Activated naive CD8-positive, alpha-beta T cell treated with anti-CD3 and anti-CD28 coated beads, Interleukin-2, amount 50 U/mL, for 24 hours (primary cell): ENCODE measurements at places on chromosomes 5 and 9.

DNA sequence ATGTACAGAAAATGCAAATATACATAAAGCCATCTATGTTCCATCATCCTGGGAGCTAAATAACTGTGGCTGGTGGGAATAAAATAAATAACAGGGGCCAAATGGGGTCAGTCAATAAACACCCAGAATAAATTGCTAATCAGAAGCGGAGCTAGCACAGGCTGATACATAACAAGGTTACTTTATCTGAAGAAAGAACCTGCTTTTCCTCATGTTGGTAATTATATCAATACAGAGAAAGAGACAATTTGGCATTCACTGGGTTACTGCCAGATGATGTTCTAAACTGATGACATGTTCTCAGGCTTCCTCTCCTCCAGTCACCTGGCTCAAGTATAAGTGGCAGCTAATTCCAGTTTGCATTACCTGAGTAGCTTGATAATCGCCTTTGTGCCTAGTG, 144.9 kb upstream of the CD180 start:
- DNase-seq = no peak

GRCh38 chr9:8241201-8241600, 441.6 kb upstream of the DMAC1 start:
- no peak for DNase-seq

- DNase-seq = no peak
These were observed 23.2 kb upstream of the TMEM250 start for GRCh38 chr9:136141682-136142413.

DNA sequence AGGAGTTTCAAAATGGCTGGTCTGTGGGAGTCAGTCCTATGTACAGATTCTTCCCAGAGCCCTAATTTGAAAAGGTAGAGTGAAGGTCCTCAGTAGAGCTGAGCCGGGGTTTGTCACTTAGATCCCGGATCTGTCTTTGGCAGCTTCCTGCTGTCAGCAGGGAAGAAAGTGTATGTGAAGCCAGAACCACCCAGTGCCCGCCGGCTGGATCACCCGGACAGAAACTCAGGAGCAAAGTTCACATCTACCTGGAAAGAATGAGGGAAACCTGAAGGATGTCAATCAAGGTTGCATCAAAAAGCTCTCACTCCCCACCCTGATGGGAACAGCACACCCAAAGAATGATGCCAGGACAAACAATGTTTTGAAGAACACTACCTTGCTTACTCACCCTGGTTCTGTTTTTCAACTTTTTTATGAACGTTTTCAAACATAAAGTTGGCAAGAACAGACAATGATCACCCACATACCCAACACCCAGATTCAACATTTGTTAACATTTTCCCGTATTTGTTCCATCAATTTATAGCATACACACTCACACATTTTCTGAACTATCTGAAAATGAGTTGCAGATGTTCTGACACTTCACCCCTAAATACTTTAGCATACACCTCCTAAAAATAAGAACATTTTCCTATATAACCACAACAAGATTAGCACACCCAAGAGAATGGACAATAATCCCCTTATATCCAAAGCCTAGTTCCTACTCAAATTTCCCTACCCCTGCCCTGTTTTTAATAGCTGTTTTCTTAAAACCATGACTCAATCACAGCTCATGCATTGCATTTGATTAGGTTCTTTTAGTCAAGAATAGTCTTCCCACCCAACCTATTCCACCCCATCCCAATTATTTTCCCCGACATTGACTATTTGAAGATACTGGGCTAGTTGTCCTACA, 133.9 kb downstream of the LHFPL2 start:
- DNase-seq = no peak

DNA sequence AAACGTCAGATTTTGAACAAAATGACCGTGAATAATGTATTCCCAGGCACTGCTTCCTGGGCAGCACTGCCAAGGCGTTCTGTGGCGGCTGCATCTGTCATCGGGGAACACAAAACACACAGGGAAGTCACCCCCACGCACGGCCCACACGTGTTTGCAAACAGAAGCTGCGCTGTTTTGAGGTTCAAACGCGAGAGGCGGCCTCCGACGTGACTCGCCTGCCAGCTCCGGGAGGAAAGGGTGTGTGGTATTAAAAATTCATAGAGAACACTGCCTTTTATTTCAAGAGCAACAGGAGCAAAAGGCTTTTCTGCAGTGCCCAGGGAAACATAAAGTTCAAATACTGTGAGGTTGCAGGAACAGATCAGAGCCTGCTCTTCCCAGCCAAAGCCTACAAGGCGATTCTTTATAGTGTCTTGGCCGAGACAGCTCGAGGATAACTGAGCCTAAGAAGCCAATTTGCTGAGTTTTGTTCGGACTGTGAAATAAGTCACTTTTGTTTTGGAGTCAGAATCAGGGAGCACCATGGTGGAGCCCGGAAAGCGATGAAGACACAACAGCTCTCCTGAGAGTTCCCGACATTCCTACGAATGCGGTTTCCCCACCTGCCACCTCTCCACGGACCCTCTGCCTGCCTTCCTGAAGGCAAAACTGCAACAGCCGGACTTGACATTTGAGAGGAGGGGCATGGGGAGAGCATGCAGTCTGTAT, 115.3 kb upstream of the IRX2 start:
- DNase-seq = no peak

- no peak for DNase-seq
These were observed 26.6 kb downstream of the SGTB start for GRCh38 chr5:65695162-65695755.

DNA sequence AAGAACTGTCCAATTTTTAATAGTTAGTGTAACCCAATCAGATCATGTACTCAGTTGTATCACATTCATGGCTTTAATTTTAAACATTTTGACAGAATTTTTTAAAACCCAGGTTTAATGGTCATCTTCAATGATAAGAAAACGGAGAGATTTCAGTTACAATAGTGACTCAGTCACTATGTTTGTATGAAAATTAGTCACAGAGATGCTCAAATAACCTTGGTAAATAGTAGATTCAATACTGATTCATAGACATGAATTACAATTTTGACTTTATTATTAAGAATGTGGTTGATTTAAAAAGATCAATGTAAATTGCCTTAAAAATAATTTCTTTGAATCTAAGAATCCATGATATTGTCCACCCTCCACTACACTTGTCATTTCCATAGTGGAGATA, 64.6 kb upstream of the TYRP1 start:
- DNase-seq = no peak

GRCh38 chr9:112166176-112167140, 8.6 kb downstream of the SUSD1 start:
- DNase-seq = no peak

GRCh38 chr5:133602835-133603380, 9.4 kb downstream of the FSTL4 start:
- no peak for DNase-seq

DNA sequence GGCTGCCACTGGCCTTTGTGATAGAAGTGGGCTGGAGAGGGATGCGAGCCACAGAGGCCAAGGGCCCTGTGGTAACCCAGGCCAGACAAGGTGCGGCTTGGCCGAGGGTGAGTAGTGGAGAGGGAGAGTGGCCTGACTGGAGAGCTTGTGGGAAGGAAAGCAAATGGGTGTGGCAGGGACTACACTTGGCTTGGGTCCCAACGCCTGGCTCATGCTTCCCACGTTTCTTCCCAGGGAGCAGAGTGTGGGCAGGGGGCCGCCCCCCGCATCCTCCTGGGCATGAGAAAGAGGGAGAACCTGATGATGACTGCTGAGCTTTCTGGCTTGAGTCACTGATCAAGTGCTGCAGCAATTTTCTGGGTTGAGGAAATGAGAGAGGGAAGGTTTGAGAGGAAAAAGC, 95.7 kb downstream of the ANKH start:
- DNase-seq = no peak

- no peak for DNase-seq
These were observed 186.0 kb downstream of the TENT4A start for GRCh38 chr5:6899221-6899620.

DNA sequence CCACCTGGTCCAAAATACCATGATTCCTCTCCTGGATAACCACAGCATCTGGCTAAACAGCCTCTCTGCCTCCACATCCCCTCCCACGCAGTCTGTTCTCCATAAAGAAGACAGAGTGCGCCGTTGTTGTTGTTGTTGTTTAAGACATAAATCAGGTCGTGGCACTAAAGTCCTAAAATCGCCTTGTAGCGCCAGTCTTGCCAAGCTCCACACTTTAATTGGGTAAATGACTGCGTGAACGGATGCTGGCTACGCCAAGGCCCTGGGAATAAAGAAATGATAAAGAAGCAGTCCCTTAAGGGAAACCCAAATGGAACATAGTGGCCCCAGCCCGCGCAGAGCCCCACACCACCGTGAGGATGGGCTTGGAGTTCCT, 364 bp upstream of the SFXN1 start:
- no peak for DNase-seq

DNA sequence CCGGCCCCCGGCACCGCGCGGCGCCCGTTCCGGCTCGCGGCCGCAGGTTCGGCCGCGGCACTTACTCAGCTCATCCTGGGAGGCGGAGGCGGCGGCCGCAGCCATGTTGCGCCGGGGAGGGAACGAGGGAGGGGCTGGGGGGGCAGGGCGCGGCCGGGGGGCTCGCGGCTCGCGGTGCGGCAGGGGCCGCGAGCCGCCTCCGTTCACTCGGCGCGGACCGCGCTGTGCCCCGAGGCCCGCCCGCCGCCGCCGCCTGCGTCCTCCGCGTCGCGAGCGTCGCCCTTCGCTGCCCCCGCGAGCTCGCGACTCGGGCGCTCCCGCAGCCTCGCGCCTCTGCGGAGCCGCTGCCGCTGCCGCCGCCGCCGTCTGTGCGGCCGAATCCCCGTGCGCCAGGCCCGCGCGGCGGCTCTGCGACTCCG, 735 bp downstream of the ECPAS start:
- DNase-seq = peak; percentile 56

DNA sequence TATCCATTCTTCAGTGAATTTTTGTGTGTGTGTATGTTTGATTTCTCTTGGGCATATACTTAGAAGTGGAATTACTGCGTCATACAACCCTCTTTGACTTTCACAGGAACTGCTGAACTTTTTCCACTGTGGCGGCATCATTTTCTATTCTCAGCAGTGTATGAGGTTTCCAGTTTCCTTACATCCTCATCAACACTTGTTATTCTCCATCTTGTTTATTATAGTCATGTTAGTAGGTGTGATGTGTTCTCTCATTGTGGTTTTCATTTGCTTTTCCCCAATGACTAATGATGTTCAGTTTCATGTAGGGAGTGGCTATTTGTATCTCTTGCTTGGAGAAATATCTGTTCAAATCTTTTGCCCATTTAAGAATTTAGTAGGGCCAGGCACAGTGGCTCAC, 2.6 kb downstream of the ZNF79 start:
- no peak for DNase-seq

- no peak for DNase-seq
These were observed 12.2 kb downstream of the MEGF9 start for GRCh38 chr9:120702075-120702474.

DNA sequence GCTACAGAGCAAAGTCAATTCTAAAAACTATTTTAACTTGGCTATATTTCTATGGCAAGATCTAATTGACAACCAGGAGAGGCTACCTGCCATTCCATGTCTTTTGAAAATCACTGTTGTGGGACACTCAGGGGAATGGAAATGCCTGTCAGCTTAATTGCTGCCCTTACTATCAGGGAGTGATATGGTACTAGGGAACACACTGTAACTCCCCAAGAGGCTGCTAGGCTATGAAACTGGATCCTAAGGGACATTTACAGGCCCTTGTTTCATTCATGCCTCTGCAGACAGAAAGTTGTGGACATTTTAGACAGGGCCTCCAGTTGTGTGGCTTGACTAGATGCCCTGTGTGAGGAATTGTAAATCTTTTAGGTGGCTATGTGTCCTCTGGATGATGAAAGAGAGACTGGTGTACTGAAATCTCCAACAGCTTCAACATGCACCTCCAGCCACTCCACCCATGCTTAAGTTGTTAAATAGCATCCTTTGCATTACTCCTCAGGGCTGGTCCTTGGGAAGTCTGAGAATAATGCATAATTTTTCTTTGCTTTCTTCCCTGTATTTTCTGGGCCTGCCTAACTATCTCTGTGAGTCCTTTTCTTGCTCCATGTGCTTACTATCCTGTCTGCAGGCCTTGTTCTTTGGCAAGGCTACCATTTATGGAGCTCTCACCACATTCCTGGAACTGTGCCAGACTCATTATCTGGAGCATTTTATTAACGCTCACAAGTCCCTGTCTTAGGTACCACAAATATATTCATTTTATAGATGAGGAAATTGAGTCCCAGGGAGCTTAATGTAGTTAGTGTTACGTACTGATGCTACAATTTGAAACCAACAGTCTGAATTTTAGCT, 3.2 kb downstream of the MROH2B start:
- no peak for DNase-seq

- DNase-seq = no peak
These were observed 28.7 kb downstream of the DNAJC21 start for GRCh38 chr5:34957857-34958690.

GRCh38 chr5:10734832-10735523, 26.1 kb downstream of the DAP start:
- DNase-seq = no peak

- no peak for DNase-seq
These were observed 449.6 kb upstream of the BRINP1 start for GRCh38 chr9:119818726-119819435.

- DNase-seq = no peak
These were observed 178.9 kb downstream of the XRCC4 start for GRCh38 chr5:83256091-83256780.

GRCh38 chr5:91670563-91670962, 287.4 kb upstream of the ARRDC3 start:
- DNase-seq = no peak

GRCh38 chr5:116153687-116154174, 68.9 kb downstream of the COMMD10 start:
- no peak for DNase-seq

- no peak for DNase-seq
These were observed 117.9 kb downstream of the GOLPH3 start for GRCh38 chr5:32055891-32056866.
